ENCODE measurements at places on chromosomes 1 and 21.

GRCh38 chr21:34734696-34735095, 65.9 kb downstream of the CLIC6 start:
- DNase-seq = peak; percentile 84

- no peak for DNase-seq
Observed at GRCh38 chr1:92870591-92870990, 38.8 kb downstream of the RPL5 start.

DNA sequence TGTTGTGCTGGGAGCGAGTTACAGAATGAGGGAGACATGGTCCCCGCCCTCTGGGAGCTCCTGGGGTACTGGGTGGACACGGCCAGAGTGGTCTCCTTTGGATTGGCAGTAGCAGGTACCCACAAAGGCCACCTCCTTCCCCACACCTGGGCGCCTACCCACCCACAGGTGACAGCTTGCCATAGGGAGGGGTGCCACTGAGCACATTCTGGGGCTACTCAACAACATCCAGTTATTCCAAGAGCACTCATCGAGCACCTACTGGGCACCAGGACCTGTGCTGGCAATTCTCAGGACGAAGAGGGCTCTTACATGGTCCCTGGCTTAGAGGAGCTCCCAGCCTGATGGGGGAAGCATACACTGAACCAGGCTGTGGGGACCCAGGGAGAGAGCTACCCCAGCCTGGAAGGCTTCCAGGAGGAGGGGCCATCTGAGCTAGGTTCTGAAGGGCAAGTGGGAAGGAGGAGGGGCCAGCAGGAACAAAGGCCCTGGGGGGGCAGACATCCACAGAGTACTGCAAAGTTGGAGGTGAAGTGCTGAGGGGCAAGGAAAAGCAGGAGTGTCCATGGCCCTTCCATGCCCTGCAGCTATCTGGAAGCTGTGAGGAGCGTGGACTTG, 22.0 kb downstream of the MRPL37 start:
- no peak for DNase-seq

DNA sequence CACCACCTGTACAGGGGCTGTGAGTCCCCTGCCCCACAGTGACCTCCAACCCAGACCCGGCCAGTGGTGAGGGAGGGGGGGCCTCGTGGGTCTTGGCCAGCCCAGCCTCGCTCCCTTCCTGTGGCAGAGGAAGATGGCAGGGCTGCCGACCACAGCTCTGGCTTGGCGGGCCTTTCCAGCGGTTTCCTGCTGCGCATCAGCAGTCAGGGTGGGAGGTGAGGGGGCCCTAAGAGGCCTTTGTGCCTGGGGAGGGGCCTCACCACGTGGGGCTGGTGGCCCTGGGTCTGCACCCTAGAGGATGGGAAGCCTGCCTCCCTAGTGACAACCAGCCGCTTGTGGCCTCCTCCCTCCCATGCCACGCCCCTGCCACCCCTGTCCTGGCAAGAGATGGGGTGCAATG, 72.6 kb upstream of the ARHGEF16 start:
- no peak for DNase-seq

GRCh38 chr1:156591181-156591431, 470 bp upstream of the NAXE start:
- DNase-seq = no peak

Measured in EH (cell line).